ENCODE measurements at places on chromosomes 1 and 21.

GRCh38 chr1:6347641-6348487, 45.7 kb downstream of the ACOT7 start:
- DNase-seq: no peak

DNA sequence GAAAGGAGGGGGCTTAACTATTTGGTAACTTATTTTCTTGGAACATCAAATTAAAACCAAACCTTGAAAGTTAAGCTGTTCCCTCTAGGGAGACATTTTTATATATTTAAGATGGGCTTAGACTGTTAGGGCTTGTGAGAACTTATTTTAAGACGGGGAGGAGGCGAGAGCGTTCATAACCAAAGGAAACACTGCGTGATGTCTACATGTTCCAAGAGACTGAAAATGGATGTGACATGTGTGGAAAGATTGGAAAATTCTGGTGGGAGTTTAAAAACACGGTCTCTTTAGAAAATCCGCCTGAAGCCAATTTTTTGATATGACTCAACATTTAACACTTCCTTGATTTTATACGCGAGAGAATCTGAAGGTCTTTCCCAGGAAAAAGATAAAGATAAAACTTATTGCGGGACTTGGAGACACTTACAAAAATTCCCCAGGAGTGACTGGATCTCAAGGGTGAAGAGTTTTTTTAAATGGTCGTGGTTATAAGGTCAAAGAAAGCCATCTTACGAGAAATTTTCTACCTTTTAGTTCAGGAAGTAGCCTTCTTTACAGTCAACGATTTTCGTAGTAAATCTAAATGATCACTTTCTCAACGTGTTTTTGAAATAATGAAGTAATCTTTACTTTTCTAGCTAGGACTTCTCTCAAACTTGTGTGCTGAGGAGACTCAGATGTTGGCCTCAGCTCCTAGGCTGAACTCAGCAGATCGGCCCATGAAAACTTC, 828 bp downstream of the PNRC2 start:
- DNase-seq: no peak

- DNase-seq: no peak
Measured at GRCh38 chr1:208821939-208822338, 577.8 kb upstream of the PLXNA2 start.

DNA sequence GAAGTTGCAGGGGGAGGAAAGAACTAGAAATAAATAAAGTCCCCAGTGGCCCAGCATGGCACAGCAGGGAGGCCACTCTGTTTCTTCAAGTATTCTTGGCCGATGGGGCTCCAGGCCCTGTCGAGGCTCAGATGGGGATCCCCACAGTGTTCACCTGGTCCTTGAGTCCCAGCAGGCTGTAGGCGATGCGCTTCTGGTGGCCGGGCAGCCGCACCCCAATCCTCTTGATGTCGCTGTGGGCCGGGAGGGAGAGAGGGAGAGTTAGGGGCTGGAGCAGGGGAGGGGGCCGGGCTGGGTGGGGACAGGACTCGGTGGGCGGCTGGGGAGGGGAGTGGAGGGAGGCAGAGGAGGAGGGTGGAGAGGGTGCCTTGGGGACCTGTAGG, 30.8 kb downstream of the EPHA2 start:
- no peak for DNase-seq

DNA sequence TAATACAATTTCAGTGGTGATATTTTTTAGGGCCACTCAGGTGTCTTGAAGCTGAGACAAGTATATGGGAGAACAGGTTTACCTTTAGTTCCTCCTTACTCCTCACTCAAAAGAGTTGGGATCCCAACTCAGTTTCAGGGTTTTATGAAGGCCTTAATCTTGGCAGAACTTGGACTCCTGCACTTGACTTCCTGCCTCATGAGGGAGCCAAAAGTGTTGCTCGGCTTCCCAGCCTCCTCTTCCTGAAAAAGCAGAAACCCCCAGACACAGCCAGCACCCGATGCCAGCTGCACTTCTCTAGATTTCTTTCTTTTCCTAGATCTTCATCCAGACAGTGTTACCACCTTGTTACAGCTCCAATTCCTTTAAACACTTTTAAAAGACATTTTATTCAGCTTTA, 70.8 kb upstream of the TMPRSS2 start:
- no peak for DNase-seq

DNA sequence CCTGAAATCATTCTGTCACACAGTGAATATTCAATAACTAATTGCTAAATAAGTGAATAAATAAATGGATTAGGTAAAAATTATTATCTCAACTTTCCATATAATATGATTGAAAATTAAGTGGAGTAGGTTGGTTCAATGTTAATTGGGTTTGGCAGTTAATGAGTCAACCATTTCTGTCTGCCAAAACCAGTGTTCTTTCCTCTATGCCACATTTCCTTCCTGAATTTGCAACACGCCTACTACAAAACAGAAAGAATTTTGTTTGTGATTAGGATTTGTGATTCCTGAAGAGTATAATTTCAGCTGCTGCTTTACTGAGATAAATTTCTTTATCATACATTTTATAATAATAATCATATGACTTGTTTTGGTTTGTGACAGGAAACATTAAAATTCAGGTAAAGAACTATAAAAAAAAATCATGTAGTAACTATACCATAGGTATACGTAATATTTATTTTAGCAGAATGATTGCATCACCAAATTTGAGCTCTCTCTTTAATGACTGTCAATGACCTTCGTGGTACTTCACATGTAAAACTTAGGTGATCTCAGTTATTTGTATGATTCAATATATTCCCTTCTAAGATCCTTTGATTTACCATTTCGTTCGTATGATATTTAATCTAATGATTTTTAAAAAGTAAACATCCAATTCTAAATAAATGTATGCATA, 241.3 kb downstream of the KCNT2 start:
- DNase-seq: no peak

DNA sequence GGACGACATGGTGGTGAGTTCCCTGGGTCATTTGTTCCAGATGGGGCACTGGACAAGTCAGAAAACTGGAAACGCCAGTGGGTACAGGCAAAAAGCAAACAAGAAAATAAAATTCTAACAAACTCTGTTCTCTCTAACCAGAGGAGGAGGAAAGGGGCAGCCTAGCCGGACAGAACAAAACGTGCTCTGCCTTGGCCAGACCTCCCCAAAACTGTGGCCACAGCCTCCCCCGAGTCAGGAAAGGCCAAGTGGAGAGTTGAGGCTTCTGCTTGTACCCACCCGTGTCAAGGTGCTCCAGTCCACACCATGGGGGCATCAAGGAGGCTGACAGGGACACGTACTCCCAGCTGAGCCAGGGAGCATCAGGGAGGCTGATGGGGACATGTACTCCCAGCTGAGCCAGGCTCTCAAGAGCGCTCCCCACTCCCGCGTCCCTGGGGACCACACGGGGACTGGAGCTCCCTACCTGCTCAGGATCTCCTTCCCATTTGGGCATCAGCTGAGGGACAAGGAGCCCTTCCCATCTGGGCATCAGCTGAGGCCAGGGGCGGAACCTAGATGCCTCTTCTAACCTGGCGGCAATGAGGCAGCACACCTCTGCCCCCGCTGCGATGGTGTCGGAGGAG, 154.8 kb upstream of the COL6A1 start:
- no peak for DNase-seq

DNA sequence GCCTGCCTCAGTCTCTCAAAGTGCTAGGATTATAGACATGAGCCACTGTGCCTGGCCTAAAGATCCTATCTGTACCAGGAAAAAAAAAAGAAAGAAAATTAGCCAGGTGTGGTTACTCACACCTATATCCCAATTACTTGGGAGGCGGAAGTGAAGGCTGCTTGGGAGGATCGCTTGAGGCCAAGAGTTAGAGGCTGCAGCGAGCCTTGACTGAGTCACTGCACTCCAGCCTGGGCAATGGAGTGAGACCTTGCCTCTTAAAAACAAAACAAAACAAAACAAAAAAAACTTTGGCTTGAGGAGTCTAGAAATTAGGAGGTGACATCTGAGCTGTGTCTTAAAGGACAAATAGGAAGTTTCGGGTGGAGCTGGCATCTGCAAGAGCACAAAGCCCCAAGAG, 38.7 kb upstream of the KIF26B start:
- no peak for DNase-seq

- DNase-seq: no peak
Measured at GRCh38 chr1:115142616-115143015, 53.3 kb upstream of the TSPAN2 start.

DNA sequence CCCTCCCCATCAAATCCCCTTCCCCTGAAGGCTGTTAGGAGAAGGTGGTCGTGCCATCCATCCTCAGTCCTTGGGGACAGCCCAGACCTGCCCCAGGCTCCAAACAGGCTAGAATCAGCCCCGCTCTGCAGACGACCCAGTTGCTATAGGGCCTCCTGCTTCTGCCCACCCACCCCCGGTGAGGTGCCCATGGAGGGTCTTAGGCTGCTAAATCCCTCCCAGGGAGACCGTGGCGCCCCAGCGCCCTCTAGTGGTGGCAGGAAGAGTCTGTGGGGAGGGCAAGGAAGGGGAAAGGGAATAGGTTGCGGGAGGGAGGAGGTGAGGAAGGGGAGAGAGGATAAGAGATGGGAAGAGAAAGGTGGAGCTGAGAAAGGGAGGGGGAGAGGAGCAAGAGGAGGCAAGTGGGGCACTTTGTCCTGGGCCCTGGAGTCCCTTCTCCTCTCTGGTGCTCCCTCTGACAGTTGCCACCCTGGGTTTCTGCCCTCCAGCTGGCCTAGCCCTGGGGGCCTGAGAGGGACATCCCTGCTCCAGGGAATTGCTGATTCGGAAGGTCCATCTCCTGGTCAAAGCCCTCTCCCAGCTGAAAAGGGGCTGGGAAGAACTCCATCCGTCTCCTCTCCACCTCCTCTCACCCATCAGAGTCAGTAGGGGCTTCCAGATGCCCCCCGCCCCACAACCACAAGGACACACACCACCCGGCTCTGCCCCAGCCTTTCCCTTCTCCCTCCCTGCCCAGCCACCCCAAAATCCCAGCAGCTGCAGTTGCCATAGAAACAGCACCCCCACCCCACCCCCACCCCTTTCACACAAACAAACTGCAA, 55.4 kb downstream of the CAMK2N1 start:
- DNase-seq: no peak

DNA sequence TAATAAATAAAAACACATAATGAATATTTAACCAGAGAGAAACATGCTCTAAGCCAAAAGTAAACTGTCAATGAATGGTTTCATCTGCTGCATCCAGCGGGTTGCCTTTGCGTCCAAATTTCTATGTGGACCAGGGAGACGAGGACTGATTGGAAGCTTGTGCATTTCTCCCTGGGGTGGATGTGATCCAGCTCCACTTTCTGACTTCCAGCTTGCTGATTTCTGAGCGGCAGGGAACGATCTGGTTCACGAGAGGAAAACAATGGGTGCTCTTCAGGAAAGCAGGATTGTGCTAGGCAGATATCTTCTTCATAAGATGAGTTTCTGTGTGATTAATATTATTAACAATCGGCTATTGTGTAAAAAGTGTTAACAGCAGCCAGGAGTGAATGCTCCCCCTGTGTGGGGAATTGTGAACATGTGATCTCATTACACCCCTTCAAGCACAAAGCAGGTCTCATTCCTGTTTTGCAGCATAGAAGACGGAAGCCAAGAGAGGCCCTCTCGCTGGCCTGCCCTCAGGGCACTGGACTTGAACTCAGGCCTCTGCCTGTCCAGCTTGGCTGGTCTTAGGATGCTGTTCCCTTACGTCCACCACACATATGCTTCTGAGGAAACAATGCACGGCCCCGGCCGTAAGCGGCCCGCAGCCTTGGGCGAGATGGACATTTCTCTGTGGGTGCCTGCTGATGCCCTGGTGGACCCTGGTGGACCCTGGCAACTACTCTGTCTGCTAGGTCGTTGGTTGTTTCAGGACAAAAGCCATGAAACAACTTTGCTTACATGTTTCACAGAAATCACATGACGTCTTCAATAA, 183.4 kb upstream of the C1orf174 start:
- DNase-seq: peak; percentile 10

- DNase-seq: no peak
Measured at GRCh38 chr1:196590012-196590708, 18.1 kb downstream of the KCNT2 start.

GRCh38 chr1:172603816-172604215, 55.1 kb upstream of the FASLG start:
- no peak for DNase-seq

Measured in upper lobe of left lung (tissue), 6 donors.